Skeletal muscle cell (primary cell): ENCODE measurements at places on chromosomes 5 and 9.
A peak's percentile ranks its signal among the peaks of the same experiment; 100 is the strongest.

- DNase-seq = no peak
These were observed 49.5 kb upstream of the RNU6ATAC start for GRCh38 chr9:134213881-134214341.

DNA sequence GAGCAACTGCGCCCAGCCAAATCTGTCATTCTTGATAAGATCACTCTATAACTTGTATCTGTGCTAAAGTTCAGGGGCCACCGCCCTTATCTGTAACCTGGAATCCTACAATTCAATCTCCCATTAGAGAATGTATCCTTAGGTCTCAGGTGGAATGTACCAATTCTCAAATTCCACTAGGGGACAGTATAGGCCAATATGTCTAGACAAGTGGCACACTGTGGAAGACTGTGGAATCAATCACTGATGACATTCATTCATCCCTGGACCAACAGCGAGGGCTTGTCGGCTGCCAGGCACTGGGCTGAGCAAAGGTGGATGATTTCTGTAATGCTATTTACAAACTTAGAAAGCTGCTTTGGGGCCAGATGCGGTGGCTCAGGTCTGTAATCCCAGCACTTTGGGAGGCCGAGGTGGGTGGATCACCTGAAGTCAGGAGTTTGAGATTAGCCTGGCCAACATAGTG lies 28.7 kb upstream of the MEGF9 start:
- DNase-seq = no peak

DNA sequence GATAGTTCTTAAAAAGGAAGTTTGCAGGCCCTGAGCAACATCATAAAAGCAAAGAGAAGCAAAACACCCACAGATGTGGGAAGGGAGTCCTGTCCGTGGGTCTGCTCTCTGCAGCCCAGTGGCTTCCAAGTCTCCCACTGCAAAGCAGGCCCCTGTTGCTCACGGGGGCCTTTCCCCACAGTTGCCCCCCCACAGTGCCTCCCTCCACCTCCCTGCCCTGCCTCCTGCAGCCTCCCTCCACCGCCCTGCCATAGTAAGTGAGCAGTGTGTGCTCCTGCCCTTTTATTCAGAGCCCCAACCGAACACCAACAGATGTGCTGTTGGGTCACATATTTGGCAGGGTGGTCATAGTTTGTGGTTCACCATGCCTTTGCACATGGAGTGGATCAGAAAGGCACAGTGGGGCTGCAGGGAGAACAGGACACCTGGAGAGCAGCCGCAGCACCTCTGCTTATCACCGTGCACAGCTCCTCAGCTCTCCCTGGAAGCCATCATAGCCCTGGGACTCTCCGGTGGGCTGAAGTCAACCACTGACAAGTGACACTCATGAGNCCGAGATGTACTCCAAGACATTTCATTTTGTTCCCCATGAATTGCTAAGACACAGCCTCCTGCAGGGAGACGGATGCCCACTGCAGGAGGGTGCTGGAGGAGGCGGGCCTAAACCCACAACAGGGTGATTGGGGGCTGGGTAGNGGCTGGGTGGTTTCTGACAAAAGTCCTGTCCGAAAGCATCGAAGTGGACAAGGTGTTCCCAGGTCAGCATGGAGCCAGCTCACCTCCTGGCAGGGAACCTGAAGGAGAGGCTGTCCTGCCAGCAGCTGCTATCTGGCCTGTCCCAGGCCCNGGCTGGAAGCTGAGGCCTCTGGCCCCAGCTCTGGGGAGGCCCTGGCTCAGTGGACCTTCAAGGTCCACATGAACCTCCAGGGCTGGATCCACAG lies 278.9 kb downstream of the GADD45G start:
- DNase-seq = no peak

DNA sequence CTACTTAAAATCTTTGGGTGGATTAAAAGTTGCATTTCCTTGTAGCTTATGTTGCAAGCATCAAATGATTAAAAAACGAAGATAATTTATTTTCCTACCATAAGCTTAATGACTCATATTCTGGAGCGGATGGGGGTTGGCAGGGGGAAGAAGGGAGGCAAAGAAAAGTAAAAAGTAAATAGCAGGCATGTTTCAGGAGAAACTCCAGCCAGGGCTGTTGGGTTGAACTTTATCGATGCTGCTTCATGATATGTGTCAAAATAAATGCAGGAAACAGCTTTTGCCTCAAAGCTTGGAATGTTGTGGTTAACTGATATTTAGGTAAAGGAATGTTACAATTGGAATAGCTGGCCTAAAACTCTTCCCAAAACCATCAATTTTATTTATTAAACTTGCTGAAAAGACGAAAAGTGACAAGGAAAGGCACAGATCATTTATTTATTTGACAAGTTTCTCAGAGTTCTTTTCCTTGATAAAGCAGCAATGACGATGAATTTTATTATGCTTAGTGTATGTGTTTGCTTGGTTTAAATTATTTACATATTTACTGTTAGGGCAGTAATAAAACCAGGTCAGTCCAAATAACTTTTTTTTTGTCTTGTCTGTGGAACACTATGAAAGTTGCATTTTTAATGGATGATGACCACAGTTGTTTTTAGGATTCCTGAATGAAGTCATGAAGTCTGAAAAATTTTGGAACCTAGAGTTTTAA lies 177.9 kb downstream of the PCSK1 start:
- DNase-seq = peak; percentile 82

- peak; percentile 76 for DNase-seq
These were observed 7.7 kb upstream of the GCNT1 start for GRCh38 chr9:76451234-76451633.

DNA sequence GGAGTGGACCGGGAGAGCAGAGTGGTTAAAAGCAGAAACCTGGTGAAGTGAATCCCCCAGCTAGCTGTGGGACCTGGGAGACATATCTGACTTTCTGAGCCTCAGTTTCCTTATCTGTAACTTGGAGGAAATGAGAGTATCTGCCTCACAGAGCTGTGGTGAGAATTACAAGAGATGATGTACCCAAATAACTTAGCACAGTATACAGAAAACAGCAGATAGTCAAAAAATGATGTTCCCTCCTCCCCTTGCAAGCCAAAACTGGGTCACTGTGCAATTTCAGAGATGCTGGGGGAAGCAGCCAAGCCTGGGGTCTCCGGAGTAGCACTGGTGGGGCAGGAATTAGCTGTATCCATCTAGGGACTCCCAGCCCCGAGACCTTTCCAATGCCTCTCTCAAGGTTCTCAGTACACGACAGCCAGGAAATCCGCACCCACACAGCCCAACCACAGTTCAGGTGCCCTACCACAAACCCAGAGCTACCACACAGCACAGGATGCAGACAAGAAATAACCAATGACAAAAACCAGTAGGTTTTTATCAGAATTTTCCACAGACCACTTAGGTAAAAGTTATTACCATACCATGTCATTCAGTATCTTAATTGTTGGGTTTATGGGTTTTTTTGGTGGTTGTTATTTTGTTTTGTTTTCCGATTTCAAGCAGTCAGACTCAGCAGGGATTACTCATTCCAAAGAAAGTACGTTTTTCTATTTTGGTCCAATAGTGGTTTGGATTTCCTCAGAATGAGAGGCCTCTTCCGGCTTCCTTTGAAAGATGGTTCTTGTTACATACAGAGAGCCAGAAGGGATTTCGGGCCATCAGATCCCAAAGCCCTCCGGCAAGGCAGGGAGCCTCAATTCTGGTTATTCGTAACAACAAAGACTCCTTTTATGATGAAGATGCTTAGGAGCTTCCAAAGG lies 4.9 kb upstream of the HRH2 start:
- no peak for DNase-seq

- DNase-seq = no peak
These were observed 140.7 kb downstream of the ADAMTS2 start for GRCh38 chr5:179204572-179204971.

GRCh38 chr5:114223866-114224265 lies 138.0 kb upstream of the KCNN2 start:
- DNase-seq = no peak

GRCh38 chr5:73792687-73793320 lies 166.8 kb downstream of the ARHGEF28 start:
- DNase-seq = no peak

GRCh38 chr5:166713295-166713694 lies 1578.2 kb upstream of the WWC1 start:
- no peak for DNase-seq

GRCh38 chr5:150671509-150672236 lies 10.6 kb downstream of the MYOZ3 start:
- DNase-seq = no peak

DNA sequence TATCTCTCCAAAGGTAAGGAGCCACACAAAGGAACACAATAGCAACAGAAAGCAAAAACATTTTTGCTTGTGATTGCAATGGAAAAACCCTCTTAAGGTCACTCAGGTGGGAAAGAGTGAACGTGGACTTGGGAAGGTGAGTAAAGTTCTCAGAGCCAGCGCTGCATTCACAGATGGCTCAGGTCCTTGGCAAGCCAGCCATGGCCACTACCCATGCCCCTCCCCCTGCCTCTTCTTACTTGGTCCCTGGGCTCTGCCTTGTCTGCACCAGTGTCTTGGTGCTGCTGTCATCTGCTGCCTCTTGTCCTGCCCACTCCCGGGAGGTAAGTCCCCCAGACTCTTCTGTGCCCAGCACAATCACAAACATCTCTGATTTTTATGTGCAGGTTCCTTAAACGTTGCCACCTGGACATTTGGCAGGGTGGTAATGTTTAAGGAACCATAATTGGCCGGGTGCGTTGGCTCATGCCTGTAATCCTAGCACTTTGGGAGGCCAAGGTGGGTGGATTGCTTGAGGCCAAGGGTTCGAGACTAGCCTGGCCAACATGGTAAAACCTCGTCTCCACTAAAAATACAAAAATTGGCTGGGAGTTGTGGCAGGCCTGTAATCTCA lies 74.6 kb downstream of the FEM1C start:
- no peak for DNase-seq

GRCh38 chr5:73442996-73443627 lies 5.5 kb downstream of the FOXD1 start:
- DNase-seq = no peak

GRCh38 chr5:130514984-130515690 lies 610.9 kb downstream of the CHSY3 start:
- peak; percentile 69 for DNase-seq

- DNase-seq = no peak
These were observed 10.4 kb upstream of the WNK2 start for GRCh38 chr9:93173365-93174051.

GRCh38 chr5:73985145-73985544 lies 359.1 kb downstream of the ARHGEF28 start:
- DNase-seq = no peak

DNA sequence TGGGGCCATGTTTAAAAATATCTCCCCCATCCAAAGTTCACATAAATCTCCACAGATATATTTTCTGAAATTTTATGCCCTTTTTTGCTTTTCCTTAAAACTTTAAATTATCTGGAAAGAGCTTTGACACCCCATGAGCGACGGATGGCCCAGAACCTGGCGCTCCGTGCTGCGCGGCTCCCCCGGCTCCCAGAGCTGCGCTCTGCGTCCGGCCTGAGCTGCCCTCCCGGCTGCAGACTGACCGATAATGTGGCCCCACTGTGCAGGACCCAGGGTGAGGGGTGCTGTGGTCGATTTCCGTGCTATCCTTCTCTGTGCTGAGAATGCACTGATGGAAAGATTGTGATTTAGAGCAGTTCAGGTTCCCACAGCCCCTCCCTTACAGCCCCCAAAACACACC lies 292.3 kb upstream of the IRX4 start:
- DNase-seq = no peak
